Amygdala (tissue), 56 donors: ENCODE measurements at places on chromosomes 16 and 17.
A peak's percentile ranks its signal among the peaks of the same experiment; 100 is the strongest.

- no peak for DNase-seq
These were observed 220.5 kb downstream of the PARN start for GRCh38 chr16:14409563-14409962.

GRCh38 chr17:34758718-34759117 is 179.3 kb downstream of the TMEM132E start:
- DNase-seq, result no peak

DNA sequence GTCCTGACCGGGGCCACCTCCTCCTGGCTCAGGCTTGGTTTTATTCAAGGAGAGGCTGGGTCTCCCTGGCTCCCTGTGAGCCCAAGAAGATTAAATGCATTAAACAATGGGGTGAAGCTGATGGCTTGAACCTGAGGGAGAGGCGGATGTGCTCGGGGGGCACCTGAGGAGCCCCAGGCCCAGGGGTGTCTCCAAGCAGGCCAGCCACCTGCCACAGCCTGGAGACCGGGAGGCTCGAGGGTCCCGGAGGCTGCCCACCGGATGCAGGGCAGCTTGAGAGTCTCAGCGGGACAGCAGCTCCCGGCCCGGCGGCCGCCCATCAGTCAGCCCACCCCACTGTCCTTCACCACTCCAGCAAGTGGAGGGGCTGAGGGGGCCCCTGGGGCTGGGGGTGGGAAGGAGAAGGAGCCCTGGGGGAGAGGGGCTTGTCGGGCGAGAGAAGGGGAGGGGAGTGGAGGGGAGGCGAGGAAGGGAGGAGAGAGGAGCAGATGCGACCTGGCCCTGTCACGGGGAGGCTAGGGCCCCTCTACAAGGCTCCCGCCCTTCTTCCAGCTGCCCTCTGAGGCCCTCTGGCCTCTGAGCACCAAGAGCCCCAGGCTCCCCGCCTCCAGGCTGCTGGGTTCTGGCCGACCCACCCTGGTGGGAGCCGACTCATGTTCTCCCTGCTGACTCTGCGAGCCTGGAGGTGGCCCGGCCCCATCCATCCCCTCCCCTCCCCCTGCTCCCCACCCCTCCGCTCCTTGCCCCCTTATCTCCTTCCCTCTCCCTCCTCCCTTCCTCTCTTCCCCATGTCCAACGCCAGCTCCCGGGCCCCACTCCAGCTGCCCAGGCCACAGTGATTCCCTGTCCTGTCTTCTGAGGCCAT is 13.2 kb downstream of the CD7 start:
- DNase-seq, result no peak

- no peak for DNase-seq
These were observed 13.9 kb downstream of the TOP3A start for GRCh38 chr17:18300725-18301480.

- no peak for DNase-seq
These were observed 62.1 kb downstream of the EPN2 start for GRCh38 chr17:19299214-19299747.

DNA sequence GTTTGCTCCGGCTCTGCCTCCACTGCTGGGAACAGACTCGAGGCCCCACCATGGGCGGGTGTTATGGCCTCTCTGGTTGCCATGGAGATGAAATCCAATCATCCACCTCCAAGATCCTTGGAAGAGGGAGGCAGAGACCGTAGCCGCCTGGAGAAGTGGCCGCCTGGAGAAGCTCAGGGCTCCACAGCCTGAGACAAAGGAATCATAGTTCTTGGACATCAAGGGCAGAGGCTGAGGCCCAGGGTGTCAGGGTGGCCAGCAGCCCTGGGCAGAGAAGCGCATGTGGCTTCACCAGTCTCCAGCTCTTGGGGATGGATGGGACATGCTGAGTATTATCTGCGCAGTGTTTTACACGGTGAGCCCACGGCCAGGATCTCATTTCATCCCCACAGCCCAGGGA is 36.2 kb downstream of the ABR start:
- peak; percentile 24 for DNase-seq

- no peak for DNase-seq
These were observed 140.8 kb downstream of the PRKCA start for GRCh38 chr17:66443166-66443565.

DNA sequence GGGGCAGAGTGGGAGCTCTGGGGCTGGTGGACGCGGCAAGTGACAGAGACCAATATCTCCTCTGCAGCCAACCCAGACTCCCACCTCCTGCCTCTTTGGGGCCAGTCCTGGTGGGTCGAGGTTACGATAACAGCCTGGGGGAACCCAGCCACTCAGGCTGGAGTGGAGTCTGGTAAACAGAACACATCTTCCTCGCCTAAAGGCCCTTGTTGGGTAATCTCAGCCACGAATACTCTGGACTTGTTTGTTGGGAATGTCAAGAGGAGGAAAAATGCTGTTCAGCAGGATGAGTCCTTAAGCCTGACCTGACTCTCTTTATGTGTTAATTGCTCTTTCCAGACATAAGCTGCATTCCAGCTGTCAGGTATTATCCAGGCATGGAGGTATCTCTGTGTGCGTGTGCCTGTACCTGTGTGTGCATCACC is 8.0 kb upstream of the SPNS2 start:
- DNase-seq, result no peak

DNA sequence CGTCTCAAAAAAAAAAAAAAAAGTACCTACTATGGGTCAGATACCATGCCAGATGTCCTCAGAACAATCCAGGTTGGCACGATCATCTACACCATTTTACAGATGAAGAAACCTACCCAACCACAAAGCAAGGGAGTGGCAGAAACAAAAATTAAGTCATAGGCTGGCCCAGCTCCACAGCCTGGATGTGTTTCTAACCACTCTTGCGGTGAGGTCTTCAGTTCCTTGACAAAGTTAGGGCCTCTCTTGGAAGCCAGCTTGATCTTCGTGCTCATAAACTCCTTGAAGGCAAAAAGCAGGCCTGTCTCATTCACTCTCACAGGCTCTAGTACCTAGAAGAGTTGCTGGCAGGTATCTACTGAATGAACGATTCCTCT is 6.2 kb downstream of the GGA2 start:
- DNase-seq, result no peak
